ENCODE measurements at places on chromosomes 16 and 17.
A peak's percentile ranks its signal among the peaks of the same experiment; 100 is the strongest.

GRCh38 chr17:76369804-76370203, 14.6 kb upstream of the SPHK1 start:
- no peak for DNase-seq

DNA sequence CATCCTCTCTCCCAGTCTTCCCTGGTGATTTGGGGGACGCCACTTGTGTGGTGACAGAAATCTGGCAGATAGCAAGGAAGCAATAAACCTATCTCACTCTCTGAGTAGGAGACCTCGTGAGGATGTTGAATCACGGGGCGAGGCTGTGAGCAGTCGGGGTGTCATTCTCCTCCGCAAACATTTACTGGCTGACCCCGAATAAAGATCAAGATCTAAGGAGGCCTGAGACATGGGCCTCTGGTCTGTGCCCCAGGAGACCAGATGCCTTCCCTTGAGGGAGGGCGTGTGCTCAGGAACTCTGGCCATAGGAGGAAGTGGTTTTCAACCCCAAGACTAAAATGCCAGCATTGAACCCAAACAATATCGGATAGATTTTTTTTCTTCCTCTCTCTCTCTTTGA, 53.1 kb downstream of the FOXL1 start:
- DNase-seq: no peak

DNA sequence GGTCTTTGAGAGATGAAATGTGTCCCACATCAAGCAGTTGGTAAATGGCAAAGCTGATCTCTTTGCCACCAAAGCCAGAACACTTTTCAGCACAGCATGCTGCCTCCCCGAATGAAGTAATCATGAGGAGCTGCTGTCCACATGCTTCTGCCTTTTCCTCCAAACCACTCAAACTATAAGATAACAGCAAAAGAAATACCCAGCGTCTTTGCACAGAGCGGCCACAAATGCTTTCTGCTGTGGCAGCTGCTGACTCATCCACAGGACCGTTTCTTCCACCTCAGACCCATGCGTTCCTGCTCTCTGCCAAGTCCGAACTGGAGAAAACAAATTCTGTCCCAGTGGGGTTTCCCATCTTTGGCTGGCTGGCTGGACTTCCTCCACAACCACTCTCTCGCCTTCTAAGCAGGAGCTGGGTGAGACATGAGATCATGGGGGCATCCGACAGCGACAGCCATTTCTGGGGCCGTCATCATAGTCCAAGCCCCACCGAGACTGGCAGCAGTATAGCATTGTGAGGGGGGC, 27.1 kb downstream of the TBC1D3B start:
- peak; percentile 88 for DNase-seq

- peak; percentile 87 for DNase-seq
Measured at GRCh38 chr17:57946798-57947358, 8.3 kb downstream of the CUEDC1 start.

GRCh38 chr16:81931927-81932326, 79.3 kb downstream of the SDR42E1 start:
- no peak for DNase-seq

DNA sequence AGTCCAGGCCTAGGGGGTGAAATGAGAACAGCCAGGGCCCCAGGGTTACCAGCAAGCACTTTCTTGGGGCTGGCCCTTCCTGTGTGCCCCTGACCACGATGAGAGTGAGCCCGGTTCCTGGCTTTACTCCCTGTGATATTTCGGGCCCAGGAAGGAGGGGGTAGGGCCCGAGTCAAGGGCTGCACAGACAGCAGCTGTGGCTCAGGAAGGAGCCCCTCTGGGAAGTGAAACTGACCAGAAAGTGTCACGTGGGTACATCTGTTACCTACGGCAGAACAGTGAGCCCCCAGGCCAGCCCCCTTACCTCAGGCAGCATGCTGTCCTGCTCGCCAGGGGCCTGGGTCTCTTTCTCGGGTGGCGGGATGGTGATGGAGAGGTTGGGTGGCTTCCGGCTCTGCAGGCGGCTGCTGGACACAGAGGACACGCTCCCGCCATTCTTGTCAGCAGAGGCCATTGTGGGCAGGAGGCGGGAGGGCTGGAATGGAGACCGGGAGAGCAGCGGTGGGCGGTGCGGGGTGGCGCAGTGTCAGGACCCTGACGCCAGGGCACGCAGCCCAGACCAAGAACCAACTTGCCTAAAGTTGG, 13.8 kb downstream of the AANAT start:
- DNase-seq: peak; percentile 15

DNA sequence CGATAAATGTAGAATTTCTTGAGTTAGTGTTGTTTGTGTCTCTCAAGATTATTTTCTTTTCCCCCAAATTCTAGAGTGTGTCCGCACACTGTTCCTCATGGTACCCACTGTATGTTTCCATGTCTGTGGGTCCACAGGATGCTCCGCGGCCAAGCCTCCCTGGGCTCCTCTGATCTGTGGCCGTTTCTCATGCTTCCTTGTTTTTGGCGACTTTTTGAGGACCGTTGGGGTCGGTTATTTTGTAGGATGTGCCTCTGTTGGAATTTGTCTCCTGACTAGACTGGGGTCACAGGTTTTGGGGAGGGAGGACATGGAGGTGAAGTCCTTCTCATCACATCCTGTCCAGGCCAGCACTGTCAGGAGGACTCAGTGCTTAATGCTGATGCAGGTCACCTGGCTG, 140.0 kb downstream of the LAT start:
- DNase-seq: no peak

DNA sequence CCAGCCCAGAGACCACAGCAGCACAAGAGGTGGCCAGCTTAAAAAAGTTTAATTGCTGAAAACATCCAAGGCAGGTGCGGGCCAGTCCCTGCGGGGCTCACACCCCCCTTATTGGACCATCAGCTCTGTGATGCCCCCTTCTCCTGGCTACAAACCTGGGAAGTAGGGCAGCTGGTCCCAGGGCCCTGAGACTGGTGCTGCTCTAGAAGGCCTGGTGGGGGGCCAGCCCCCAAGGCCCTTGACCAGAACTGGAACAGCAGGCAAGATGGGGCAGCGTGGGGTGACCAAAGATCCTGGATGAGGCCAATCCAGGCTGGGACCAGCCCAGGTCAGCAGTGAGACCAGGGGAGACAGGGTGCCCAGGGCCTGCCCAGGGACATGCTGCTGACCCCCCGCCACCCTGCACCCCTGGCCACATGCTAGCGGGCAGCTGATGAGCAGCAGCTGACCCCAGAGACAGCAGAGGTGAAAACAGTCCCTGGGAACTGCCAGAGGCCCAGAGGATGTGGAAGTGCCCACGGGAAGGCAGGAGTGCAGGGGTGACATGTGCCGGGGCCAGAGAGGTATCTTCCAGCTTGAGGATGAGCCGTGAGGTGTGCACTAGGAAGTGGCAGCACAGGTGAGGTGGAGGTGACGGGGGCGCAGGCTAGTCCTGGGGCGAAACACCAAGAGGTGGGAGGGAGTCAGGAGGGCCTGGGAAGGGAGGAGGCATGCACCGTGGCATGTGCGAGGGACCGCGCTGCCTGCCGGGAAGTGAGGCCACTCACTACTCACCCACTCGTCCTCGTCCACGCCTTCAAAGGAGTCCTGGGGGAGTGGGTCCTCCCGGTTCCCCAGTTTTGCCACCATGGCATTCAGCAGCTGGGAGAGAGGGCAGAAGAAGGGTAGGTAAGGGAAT, 3.6 kb upstream of the PAM16 start:
- DNase-seq: no peak

DNA sequence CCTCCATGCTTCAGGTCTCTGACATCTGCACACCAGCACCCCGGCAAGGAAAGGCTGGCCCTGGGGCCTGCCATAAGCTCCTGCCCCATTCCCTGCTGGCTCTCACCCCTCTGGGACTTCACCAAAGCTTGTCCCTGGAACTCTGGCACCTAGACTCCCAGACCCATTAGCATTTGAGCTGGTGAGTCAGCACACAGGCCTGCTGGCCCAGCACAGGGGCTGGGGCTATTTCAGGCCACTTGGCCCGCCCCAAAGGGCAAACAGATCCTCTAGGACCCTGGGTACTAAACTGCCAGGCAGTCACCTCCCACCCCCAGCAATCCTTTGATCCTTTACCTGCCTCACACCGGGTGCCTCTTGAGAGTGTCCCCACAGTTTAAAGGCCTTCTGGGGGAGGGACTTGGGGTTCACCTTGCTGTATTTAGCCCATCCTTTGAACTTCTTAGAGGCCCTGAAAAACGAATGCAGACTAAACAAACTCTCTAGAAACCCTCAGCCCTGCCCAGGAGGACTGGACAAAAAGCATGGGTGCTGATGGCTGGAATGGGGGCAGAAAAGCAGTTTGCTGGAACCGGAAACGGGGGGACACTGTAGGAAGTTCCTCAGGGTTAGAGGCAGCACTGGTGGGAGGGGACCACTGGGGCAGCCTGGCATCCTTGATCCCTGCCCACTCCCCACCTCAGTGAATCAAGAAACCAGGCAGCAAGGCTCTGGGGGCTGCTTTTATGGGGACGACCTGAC, 3.2 kb upstream of the SAMD14 start:
- no peak for DNase-seq

- DNase-seq: no peak
Measured at GRCh38 chr16:88377961-88378360, 4.8 kb upstream of the ZNF469 start.

- no peak for DNase-seq
Measured at GRCh38 chr16:47241061-47241460, 97.3 kb upstream of the NETO2 start.

DNA sequence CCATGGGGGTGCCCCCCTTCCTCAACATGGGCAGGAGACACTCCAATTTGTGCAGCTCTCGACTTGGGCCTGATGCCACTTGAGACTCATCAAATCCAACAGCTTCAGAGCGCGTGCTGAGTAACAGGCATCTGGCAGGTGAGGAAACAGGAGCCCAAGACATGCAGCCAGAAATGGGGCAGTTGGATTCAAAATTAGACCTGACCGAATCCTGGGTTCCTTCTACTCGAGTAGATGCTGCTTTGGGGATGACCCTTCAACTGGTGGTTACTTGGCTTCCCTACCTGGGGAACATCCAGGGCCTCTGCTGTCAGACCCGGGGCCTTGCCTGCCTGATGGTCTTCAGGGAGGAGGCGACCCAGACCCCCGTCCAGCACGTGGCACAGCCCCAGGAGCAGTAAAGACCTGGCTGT, 488 bp upstream of the NTN3 start:
- DNase-seq: no peak

DNA sequence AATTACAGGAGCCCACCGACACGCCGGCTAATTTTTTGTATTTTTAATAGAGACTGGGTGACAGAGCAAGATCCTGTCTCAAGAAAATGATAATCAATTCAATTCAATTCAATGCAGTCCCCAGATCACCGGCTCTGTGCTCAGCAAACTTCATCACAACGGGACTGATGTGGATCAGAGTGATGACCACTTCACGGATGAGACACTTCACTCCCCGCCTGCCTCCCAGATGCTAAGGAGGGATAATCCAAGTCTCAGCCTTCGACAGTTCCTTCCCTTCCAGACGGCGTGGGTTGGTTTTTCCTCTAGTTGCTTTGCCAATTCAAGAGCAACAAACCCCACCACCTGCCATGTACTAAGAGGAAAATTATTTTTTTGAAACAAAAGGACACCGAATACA, 93.8 kb downstream of the ZDHHC7 start:
- no peak for DNase-seq

DNA sequence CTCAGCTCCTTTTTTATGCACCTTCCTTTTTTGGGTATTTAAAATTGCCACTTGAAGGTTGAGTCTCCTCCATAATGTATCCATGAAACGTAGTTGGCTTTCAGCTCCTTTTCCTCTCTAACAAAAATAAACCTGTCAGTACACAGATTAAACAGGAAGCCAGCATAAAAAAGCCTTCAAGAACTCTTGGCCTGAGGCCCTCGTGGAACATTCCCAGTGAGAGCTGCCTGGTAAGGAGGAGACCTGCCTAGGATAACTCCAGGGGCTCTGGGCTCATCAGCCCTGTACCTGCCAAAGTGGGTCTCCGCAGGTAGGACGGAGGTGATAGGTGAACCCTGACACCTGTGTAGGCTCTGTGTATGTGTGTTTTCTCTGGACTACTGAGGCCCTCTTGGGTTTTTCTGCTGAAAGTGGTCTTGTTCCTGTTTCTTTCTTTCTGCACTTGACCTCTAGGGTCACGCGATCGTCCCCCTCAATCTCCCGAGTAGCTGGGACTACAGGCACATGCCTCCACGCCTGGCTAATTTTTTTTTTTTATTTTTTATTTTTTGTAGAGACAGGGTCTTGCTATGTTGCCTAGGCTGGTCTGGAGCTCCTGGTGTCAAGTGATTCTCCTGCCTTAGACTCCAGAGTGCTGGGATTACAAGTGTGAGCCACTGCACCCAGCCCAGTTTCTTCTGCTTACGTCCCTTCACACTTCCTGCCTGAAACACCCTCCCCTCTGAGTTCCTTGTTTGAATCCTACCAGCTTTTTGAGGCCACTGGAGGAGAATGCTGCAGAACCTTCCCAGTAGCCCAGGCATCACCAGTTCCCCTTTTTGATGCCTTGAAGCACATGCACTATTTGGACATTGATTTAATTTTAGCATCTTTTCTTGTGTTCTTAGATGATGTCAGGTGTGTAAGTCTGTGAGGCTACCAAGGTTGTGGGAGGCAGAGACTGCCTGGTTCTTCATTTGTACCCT, 9.8 kb downstream of the PGS1 start:
- DNase-seq: peak; percentile 60

DNA sequence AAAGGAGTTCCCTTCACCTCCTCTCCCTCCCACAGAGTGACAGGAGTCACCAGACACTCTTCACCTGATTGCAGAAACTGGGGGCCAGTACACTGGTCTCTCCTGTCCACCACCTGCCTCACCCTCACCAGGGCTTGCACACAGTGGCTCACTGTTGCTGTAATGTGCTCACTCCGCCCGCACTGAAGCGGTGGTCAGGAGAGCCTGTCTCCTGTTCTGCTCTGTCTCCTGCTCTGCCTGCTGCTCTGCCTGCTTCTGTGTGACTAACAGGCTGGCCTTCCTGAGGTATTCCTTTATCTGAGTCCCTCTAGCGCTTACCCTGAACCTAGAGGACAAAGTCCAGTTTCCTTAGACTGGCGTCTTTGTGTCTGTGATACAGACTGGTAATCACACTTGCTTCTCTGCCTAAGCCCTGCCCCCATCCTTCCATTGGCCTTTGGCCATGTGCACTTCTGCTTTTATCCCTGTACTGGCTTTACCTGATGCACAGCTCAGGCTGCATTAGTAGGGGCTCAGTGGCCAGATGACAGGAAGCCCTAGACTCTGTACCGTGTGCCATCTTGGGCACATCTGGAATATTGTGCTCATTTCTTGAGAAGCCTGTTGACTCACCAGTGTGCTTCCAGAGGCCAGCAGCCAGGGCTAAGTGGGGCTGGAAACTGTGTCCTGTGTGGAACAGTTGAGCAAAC, 13.3 kb downstream of the PROCA1 start:
- no peak for DNase-seq

DNA sequence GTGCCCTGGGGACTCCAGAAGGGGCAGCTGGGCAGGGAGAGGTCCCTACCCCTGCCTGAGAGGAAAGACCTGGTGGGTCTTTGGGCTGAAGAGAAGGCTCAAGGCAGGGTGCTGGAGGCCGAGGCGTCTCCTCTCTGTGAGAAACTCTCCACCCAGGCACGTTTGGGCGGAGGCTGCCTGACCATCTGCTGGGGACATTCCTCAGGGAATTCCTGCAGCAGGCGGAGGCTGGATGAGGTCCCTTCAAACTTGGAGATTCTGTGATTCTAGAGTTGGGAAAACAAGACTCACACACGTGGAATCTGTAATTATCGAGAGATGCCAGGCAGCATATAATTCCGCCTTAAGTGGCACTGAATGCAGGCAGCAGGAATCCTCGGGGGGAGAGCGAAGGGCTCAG, 21.1 kb upstream of the PHF12 start:
- DNase-seq: no peak

GRCh38 chr17:50332196-50332595, 13.7 kb upstream of the XYLT2 start:
- no peak for DNase-seq

GRCh38 chr16:78742501-78743283, 643.2 kb downstream of the WWOX start:
- DNase-seq: no peak
